ENCODE measurements at places on chromosomes 1 and 21.

DNA sequence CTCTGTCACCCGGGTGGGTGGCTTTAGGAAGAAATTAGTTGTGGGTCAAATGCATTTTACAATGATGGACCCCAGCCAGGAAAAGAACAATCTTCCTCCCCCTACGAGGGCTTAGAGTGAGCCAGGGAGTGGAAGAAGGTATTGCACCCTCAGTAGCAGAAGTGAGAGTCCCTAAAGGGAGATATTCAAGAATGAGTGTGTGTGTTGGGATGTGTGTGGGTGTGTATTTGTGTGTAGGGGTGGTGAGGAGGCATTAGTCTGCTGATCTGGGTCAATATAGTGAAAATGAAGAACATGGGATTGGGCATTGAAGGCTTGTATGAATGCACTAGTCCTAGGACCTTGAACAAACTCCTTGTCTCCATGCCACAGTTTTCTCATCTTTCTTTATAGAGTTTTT lies 85.2 kb upstream of the RUNX1 start:
- DNase-seq = no peak

DNA sequence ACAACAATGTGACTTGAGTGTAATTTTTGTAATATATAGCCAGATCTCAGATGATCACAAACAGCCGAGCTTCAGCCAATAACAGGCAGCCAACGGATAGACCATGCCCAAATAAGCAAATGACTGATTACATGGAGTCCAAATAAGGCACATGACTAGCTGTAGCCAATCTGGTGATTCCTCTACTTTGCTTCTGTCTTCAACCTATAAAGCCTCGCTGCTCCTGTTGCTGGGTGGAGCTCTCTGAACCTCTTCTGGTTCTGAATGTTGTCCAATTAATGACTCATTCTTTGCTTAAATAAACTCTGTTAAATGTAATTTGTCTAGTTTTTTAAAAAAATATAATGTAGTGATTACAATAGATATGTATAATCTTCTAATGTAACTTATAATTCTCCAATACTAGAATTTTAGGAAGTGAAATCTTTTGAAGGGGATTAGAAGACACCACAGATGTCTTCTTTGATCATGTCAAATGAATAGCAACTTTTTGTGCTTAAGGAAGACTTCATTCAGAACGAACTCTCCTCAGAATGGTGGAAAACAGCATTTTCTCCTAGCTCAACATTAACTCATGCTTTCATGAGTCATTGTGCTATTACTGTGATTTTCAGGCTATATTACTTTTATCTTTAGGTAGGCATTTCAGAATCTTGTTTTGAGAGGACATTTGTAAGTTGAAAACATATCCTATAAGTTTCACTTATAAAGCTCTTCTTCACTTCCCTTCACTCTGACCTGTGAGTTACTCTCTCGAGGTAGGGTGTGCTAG lies 857.8 kb upstream of the B3GALT2 start:
- peak; percentile 27 for DNase-seq

GRCh38 chr1:69305621-69306020 lies 262.1 kb upstream of the LRRC7 start:
- DNase-seq = peak; percentile 20

- no peak for DNase-seq
These were observed 43.7 kb upstream of the CACYBP start for GRCh38 chr1:174956086-174956485.

DNA sequence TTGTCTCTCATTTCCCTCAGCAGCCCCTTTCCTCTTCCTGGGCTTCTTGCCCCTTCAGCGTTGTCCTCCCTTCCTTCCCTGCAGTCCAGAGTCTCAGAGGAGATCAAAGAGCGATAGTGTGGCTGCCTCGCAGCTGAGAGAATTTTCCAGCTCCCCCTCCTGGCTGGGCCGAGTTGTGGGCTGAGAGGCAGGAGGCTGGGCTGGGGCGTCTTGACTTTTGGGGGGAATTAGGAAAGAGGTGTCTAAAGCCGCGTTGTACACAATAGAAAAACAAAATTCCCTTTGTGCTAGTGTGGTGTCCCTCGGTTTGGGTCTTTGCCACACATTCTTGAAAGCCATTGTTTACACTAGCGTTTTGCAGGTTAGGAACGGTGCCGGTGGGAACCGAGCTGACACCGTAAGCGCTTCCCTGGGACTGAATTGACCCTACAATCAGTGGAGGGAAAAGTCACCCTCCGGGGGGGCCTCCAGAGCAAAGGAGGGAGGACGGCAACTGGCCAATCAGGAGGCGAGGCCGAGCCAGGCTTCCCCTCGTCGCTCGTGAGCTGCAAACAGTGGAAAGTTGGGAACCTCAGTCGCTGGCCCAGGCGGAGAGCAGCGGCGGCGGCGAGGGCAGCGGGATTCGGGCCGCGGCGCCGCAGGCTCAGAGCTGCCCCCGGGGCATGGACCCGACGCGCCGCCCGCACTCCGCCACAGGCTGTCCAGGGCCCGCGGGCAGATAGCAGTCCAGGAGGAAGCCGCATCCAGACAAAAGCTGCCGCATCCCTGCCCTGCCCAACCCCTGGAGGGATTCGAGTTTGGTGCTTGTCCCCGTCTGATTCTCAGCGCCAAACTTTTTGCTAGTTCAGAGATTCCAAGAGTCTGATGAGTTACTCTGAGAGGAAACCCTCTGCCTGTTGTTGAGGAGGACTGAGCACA lies at the start of gene HMCN1:
TSS of gene HMCN1 (plus strand) at position 574 of the 918 bp plus-strand sequence. CDS start 389 bp downstream, outside the sequence.
- peak; percentile 54 for DNase-seq

- peak; percentile 71 for DNase-seq
These were observed 56.4 kb upstream of the RGS7 start for GRCh38 chr1:241413386-241413785.

GRCh38 chr1:49728377-49728776 lies 295.4 kb downstream of the AGBL4 start:
- no peak for DNase-seq

GRCh38 chr1:50333595-50333974 lies 89.7 kb downstream of the DMRTA2 start:
- peak; percentile 45 for DNase-seq
